Colonic mucosa (tissue), 4 donors: ENCODE measurements at places on chromosomes 13 and 19. TPM values are rescaled to one million over a fixed set of nuclear protein-coding genes. Genes with fewer than 3 reads are reported as not detected.

Gene OR7A5
- total RNA-seq, result not detected

DNA sequence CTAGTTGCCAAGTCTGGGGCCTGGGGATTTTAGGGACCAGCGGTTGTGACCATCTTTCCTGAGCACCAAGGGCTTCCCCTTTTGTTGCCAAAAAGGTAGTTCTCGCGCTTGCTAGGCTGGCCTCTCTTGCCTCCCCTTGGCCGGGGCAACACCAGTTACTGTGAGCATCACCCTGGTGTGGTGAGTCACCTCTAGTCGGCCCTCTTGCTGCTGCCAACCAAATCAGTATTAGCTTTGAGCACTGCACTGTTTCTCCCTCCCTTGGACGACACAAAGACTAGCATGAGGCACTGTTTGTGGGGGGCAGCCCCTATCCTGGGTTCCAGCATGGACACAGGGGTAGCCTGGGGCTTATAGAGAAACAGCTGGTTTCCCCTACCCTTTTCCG, 6.9 kb downstream of the SYDE1 start:
- peaks cover 21% of the 10 kb centered on the region for H3K36me3 ChIP-seq
- H3K4me1 ChIP-seq, result no peaks in the 10 kb centered on the region
- H3K4me3 ChIP-seq, result no peak overlapping the region
- no peak overlapping the region for H3K27ac ChIP-seq

Gene PEPD
- total RNA-seq, result 47.9 TPM

GRCh38 chr19:13841086-13841961, 35.6 kb upstream of the NANOS3 start:
- peaks cover 12% of the 10 kb centered on the region for H3K4me1 ChIP-seq
- peak overlapping the region; percentile 88 for H3K4me3 ChIP-seq

DNA sequence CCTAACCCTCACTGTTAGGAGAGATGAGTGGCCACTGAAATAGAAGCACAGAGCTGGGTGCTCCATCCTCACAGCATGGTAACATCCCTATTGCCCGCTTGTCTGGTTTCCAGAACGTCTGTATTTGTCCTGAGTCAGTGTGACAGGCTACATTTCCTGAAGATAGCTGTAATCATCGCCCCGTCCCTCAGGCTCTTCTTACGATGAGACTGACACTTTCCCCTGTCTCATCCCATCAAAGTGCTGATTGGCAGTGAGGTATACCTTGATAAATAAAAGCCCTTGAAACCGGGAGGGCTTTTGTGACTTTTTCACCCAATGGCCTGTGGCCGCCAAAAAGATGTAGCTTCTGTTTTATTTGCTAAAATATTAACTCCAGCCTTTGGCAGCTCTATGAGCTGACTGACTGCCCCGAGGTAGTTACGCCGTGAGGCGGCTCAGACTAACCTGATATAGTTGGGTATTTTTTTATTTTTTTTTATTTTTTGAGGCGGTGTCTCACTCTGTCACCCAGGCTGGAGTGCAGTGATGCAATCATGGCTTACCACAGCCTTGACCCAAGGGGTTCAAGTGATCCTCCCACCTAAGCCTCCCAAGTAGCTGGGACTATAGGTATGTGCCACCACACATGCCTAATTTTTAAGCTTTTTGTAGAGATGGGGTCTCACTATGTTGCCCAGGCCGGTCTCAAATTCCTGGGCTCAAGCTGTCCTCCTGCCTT, 5.7 kb upstream of the LRRC4B start:
- no peak overlapping the region for H3K27ac ChIP-seq
- H3K36me3 ChIP-seq, result no peaks in the 10 kb centered on the region
- H3K4me3 ChIP-seq, result no peak overlapping the region
- no peak for DNase-seq
- H3K4me1 ChIP-seq, result no peaks in the 10 kb centered on the region
- no peaks in the 10 kb centered on the region for H3K27me3 ChIP-seq

GRCh38 chr13:22325761-22326160, 654.9 kb downstream of the FGF9 start:
- no peaks in the 10 kb centered on the region for H3K36me3 ChIP-seq
- H3K4me1 ChIP-seq, result no peaks in the 10 kb centered on the region
- H3K4me3 ChIP-seq, result no peak overlapping the region
- H3K27ac ChIP-seq, result no peak overlapping the region
- no peaks in the 10 kb centered on the region for H3K27me3 ChIP-seq
- no peak for DNase-seq

GRCh38 chr13:112931028-112931934, 37.7 kb upstream of the MCF2L start:
- H3K4me3 ChIP-seq, result peak overlapping the region; percentile 14
- H3K36me3 ChIP-seq, result no peaks in the 10 kb centered on the region
- peaks cover 13% of the 10 kb centered on the region for H3K4me1 ChIP-seq
- DNase-seq, result peak; percentile 66
- no peaks in the 10 kb centered on the region for H3K27me3 ChIP-seq
- H3K27ac ChIP-seq, result no peak overlapping the region

Gene SIGLEC14
- total RNA-seq, result 1.1 TPM

GRCh38 chr13:66322193-66322740, 907.9 kb downstream of the PCDH9 start:
- DNase-seq, result no peak
- no peaks in the 10 kb centered on the region for H3K4me1 ChIP-seq
- H3K27ac ChIP-seq, result no peak overlapping the region
- H3K36me3 ChIP-seq, result no peaks in the 10 kb centered on the region

Gene ZNF730
- 0.85 TPM for total RNA-seq

Gene FFAR2
- total RNA-seq, result 0.22 TPM

GRCh38 chr19:5533257-5533656, 34.5 kb downstream of the TINCR start:
- H3K36me3 ChIP-seq, result no peaks in the 10 kb centered on the region
- H3K4me3 ChIP-seq, result no peak overlapping the region
- H3K27me3 ChIP-seq, result peaks cover 9% of the 10 kb centered on the region
- no peak overlapping the region for H3K27ac ChIP-seq

DNA sequence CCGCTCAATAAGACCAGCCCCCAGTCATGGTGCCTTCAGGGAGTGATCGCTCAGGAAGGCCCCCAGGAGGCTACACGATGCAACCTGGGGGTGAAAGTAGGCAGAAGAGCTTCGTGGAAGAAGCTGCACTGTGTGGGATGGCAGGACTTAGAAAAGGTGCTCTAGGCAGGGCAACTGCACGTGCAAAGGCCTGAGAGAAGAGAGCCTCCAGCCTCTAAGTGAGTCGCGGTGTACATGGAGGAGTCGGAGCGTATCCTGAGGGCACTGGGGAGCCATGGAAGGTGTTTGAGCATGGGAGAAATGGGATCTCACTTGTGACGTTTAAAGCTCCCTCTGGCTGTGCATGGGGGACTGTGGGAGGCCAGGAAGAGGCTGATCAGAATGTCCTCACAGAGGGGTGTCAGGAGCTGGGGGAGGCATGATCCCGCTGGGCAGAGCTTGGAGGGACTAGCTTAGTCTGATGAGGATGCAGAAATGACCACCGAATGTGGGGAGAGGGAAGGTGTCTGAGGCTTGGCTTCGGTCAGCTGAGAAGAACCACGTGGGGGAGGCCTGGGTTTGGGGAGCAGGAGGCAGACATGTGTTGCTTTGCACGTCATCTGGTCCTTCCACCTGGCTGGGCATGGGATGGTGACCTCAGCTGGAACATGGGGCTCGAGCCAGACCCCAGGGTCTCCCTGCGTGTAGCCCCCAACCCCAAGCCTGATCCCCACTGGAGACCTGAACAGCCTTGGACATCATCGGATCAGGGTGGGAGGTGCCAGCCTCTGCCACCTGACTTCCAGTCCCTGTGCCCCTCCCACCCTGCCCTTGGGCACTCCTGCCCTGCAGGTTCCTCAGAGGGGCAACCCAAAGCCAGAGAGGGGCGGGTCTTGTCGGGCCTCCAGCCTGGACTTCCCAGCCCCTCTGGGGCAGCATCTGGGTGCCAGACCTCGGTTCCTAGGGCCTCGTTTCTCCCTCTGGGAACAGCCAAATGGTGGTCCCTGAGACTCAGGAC, 1.1 kb downstream of the APC2 start:
- peaks cover 93% of the 10 kb centered on the region for H3K27me3 ChIP-seq
- no peak for DNase-seq
- H3K27ac ChIP-seq, result no peak overlapping the region
- H3K36me3 ChIP-seq, result no peaks in the 10 kb centered on the region
- H3K4me3 ChIP-seq, result no peak overlapping the region
